GM04503 (cell line): ENCODE measurements at places on chromosomes 4 and X.

- no peak for DNase-seq
Observed at GRCh38 chrX:78747971-78748370, 451 bp downstream of the LPAR4 start.

- DNase-seq = no peak
Observed at GRCh38 chrX:53316860-53317237, 35.5 kb upstream of the IQSEC2 start.

GRCh38 chr4:69838977-69839376 is 21.0 kb downstream of the SULT1E1 start:
- DNase-seq = no peak

DNA sequence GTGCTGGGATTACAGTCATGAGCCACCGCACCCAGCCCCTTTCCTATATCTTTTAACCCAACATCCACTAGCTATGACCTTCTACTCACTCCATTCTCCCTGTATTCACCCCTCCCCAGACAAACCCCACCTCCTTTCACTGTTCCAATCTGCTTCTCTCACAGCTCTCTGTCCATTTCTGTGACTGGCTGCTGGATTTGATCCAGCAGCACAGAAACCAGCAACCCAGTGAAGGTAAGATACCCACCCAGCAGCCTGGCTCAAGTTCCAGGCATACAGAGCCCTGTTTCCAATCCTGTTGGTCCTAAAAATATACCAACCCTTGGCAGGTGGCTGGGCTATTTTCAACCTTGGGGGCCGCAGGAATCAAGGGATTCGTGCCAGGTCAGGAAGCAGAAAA is 56.9 kb upstream of the SMIM10 start:
- DNase-seq = no peak

DNA sequence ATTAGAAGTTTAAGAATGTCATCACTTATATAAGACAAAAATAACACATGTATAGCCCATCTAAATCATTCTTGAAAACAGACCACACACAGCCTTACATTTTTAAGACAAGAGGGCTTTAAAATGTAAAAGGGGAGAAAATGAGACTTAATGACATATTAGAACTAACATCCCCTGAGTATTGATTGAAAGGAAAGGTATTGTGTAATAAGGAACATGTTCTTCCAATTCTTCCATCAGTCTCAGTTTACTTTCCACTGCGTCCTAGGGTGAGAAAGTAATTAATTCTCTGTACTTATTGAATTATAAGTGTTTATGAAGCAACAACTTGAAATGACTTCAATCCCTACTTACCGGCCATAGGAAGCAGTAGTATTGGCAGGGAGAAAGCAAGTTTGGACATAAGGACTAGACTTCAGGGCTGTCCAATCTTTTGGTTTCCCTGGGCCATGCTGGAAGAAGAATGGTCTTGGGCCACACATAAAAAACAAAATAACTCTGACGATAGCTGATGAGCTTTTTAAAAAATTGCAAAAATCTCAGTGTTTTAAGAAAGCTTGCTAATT is 202.7 kb upstream of the SPRY1 start:
- no peak for DNase-seq

- DNase-seq = no peak
Observed at GRCh38 chrX:39318506-39319343, 517.5 kb downstream of the MID1IP1 start.

- DNase-seq = no peak
Observed at GRCh38 chr4:113114884-113115283, 65.4 kb downstream of the ANK2 start.

DNA sequence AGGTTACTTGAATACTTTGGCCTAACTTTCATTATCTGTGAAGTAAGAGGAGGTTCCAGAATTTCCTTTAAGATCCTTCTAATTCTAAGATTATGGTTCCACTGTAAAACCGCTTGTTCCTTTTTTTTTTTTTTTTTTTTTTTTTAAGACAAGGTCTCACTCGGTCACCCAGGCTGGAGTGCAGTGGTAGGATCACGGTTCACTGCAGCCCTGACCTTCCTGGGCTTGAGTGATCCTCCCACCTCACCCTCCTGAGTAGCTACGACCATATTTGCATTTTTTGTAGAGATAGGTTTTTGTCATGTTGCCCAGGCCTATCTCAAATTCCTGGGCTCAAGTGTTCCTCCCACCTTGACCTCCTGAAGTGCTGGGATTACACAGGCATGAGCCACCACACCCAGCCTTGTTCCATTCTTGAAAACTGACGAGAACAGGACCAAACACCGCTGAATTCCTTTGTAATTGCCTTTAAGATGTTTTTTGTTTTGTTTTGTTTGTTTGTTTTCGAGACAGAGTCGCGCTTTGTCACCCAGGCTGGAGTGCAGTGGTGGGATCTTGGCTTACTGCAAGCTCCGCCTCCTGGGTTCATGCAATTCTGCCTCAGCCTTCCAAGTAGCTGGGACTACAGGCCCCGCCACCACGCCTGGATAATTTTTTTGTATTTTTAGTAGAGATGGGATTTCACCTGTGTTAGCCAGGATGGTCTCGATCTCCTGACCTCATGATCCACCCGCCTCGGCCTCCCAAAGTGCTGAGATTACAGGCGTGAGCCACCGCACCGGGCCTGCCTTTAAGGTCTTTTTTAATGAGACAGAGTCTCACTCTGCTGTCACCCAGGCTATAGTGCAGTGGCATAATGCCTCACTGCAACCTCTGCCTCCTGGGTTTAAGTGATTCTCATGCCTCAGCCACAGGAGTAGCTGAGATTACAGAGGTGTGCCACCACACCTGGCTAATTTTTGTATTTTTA is 6.8 kb downstream of the PDS5A start:
- no peak for DNase-seq

GRCh38 chrX:138858951-138859350 is 147.4 kb upstream of the FGF13 start:
- peak; percentile 57 for DNase-seq

GRCh38 chr4:87524456-87524855 is 4.7 kb downstream of the SPARCL1 start:
- no peak for DNase-seq

- DNase-seq = no peak
Observed at GRCh38 chr4:164307262-164307661, 446.7 kb upstream of the SMIM31 start.

GRCh38 chrX:115642311-115642710 is 81.3 kb downstream of the PLS3 start:
- DNase-seq = no peak

DNA sequence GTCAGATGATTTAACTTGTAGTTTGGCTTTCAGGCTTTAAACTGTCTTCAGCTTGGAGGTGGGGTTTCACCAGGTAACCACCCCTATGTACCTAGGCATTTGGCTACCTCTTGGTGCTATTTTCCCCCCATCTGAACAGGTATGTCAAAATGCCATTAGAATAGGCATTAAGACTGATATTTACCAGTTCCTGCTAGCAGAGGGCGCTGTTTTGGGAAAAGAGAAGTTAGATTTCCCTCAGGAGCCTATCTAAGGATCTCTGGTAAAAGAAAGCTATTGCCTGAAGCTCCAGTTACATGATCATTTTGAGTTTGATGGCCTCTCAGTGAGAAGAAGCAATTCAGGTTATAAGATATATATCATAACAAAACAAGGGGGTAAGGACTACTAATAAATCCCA is 879.1 kb downstream of the SH3BGRL start:
- no peak for DNase-seq

GRCh38 chr4:8269535-8270417 is at the start of gene HTRA3:
TSS of gene HTRA3 (plus strand) at chr4:8269754. CDS start at chr4:8269969, 215 bp downstream.
- no peak for DNase-seq

- peak; percentile 67 for DNase-seq
Observed at GRCh38 chr4:156889616-156890594, 81.7 kb downstream of the PDGFC start.

DNA sequence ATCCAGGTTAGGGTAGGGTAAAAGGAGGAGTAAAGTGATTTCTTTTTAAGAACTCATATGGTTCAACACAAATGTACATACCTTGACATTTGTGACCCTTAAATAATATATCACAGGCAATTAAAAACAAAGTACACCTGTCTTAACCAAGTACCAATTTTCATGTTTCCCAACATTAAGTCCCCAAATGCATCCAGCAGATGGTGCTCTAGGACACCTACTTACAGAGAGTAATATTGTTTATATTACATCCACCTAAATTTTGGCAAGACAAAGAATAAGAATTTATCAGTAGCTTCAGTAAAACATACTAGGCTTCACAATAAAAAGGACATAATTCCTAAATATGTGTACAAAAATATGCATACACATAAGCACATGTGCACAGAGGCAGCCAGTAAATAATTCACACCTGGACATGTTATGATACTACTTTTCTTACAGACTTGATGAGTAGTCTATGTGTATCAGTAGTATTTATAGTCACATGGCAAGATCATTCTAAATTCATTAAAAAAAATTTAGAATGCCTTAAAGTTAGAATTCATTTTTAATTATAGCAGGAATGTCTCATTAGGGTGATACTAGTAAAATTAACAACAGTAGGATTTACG is 219.7 kb downstream of the DCLK2 start:
- no peak for DNase-seq

DNA sequence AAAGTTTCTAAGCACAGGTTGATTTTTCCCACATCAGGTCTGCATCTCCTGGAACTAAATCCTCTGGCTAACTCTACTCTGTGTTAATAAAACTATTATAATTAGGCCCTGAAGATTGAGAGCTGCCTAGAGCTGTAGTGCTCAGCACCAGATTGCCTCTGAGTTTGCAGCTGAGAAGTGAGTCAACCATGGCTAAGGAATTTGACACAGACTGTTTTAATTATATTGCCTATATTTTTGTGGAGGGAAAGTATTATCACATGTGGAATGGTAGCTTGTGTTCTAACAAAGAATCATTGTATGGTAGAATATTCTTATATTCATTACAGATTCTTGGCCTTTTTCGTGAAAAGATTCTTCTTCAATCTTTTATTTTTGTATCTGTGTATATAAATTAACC is 1907.6 kb upstream of the TENM3 start:
- DNase-seq = no peak

DNA sequence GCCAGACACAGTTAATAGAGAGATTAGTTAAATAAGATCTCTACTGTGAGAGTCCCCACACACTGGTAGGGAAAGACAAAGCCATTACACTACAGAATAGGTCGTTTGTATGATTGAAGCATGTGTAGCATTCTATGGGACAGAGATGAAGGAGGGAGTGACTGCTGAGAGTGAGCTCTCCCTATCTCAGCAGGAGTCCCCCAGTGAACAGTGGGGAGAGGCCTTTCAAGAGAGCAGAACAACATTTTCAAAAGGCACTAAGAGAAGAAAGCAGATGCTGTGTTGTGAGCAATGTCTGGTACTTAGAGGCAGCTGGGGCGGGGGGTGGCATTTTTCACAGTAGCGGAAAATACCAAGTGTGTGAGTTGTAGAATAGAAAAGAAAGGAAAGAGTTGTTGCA is 413.6 kb downstream of the AFF2 start:
- no peak for DNase-seq

- DNase-seq = no peak
Observed at GRCh38 chr4:94533405-94534223, 81.9 kb downstream of the PDLIM5 start.

- no peak for DNase-seq
Observed at GRCh38 chr4:40199999-40200874, 3.4 kb downstream of the RHOH start.

GRCh38 chrX:48700951-48701653 is 4.6 kb downstream of the SUV39H1 start:
- no peak for DNase-seq

GRCh38 chr4:75968084-75968483 is 22.7 kb downstream of the SDAD1 start:
- no peak for DNase-seq

GRCh38 chr4:53012738-53013137 is 150.6 kb downstream of the RASL11B start:
- no peak for DNase-seq

GRCh38 chr4:140038031-140038533 is 115.9 kb downstream of the MAML3 start:
- DNase-seq = no peak

- no peak for DNase-seq
Observed at GRCh38 chr4:170001011-170001744, 25.0 kb downstream of the MFAP3L start.

GRCh38 chr4:109676886-109677285 is 26.4 kb downstream of the CASP6 start:
- no peak for DNase-seq

- no peak for DNase-seq
Observed at GRCh38 chrX:9829308-9830267, 43.4 kb downstream of the SHROOM2 start.

- DNase-seq = no peak
Observed at GRCh38 chr4:1170156-1170975, 2.0 kb downstream of the SPON2 start.

DNA sequence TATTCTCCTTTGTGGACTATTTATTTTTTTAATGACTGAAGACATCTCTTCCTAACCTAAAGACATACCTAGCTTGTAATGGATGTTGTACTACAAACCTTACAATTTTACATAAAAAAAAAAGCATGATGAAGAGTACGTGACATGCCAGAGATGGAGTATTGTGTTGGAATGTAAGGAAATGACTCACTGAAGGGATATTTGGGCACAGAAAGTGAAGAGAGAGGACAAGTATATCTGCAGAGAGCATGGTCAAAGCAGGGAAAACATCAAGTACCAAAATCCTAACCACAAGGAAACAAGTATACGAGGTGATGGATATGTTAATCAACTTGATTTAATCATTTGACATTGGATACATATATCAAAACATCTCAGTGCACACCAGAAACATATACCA is 1051.4 kb upstream of the PRKX start:
- DNase-seq = no peak

DNA sequence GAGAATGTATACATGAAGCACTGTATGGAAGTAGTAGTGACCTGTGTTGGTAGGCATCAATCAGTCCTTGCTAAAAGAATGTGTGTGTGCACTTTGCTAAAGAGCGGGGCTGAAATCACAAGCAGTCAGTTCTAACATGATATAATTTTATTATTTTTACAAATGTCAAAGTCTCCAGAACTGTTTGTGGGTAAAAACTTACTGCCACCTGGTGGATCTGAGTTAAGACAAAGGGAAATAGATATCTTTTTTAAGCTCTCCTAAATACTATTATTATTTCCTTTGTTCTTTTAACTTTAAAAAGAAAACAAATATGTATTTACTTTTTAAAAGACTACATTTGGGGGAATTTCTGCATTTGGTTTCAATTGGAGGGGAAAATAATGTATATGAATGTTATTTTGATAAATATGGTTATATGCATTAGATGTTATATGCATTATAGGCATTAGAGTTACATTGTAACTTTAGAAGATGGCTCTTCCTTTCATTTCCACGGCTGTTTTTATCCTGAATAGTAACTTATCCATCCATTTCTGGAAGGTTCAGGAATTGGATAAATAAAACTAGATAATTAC is 7.8 kb upstream of the CLOCK start:
- DNase-seq = no peak

- DNase-seq = no peak
Observed at GRCh38 chrX:19571711-19572110, 56.4 kb upstream of the MAP3K15 start.

- DNase-seq = no peak
Observed at GRCh38 chr4:173917255-173917960, 366.1 kb downstream of the FBXO8 start.

- no peak for DNase-seq
Observed at GRCh38 chr4:148114436-148114835, 327.8 kb downstream of the NR3C2 start.
